ENCODE measurements at places on chromosomes 4 and X. TPM values are rescaled to one million over a fixed set of nuclear protein-coding genes. Genes with fewer than 3 reads are reported as not detected.

GRCh38 chr4:148166132-148166591 is 276.1 kb downstream of the NR3C2 start:
- DNase-seq, result no peak

DNA sequence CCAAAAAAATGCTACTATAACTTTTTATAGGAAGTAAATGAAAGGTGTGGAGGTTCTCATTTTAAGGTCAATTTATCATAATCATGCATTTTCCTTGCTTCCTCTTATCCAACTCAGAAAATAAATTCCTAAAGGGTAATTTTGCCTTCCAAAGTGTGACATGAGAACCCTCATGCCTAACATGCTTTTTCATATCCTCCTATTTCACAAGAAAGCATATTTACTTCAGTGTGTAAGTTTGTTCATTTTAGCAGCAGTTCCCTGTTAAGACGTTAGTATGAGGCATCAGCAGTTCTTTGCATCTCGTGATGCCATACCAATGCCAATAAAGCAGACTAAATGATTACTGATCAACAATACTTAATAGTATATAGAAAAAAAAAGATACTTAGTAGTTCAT is 18.4 kb downstream of the WDFY3 start:
- no peak for DNase-seq

Gene BRS3
- not detected for total RNA-seq

Gene NR3C2
- 22.6 TPM for total RNA-seq

Gene RGN
- 18.7 TPM for total RNA-seq

Data from left ventricle myocardium superior (tissue), 1 donor.